SK-MEL-5 (cell line): ENCODE measurements at places on chromosomes 12 and 14.

- peak; percentile 72 for DNase-seq
Observed at GRCh38 chr14:46048127-46048526, 603.5 kb downstream of the RPL10L start.

- no peak for DNase-seq
Observed at GRCh38 chr12:80469681-80470080, 25.6 kb downstream of the PTPRQ start.

DNA sequence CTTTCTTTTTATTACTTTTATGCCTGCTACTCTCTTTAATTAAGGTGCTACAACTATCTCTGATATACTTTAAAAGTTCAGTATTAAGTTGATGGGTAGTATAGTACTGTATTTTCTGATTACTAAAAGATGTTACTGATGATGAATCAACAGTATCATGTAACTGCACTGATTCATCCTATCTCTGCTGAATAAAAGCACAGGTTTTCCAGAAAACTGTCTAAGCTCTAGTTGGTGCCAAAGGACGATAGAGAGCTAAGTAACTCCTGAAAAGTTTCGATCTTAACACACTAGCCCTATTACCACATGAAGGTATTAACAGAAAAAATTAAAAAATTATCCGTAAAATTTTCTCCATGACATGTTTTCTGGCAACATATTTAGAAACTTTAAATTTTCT lies 2.1 kb downstream of the SCAF11 start:
- DNase-seq: no peak

GRCh38 chr14:35254736-35255135 lies 37.4 kb upstream of the PSMA6 start:
- DNase-seq: no peak

GRCh38 chr14:73829526-73830431 lies 21.9 kb upstream of the PTGR2 start:
- DNase-seq: no peak

GRCh38 chr14:21264025-21264801 lies 5.0 kb downstream of the HNRNPC start:
- DNase-seq: peak; percentile 42

GRCh38 chr12:96223411-96224218 lies 29.4 kb downstream of the ELK3 start:
- DNase-seq: no peak

DNA sequence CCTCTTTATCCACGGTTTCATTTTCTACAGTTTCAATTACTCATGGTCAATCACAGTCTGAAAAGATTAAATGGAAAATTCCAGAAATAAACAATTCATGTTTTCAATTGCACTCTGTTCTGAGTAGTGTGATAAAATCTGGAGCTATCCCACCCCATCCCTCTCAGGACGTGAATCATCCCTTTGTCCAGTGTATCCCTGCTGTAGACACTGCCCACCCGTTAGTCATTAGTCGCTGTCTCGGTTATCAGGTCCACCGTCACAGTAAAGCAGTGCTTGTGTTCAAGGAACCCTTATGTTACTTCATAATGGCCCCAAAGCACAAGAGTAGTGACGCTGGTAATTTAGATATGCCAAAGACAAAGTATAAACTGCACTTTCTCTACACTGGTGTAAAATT lies 141.0 kb upstream of the LMNTD1 start:
- peak; percentile 86 for DNase-seq

- DNase-seq: no peak
Observed at GRCh38 chr12:104443008-104443407, 13.7 kb upstream of the CHST11 start.

DNA sequence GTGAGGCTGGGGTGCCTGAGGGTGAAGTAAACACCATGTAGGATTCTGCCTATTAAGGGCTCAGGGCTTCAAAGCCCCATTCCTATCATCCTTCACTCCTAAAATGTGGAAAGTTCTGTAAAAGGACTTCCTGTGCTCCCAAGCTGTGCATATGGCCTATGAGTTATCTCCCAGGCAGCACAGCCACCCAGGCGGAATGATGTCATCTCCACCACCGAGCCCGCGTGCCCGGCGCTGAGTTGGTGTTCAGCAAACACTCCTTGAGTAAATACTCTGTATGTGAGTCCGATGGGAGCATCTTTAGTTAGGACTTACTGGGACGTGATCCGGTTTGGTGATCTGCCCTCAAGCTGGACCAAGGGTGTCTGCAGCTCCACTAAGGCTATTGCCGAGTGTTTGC lies 437.3 kb downstream of the MED13L start:
- DNase-seq: no peak

GRCh38 chr12:94025068-94025467 lies 123.3 kb upstream of the PLXNC1 start:
- no peak for DNase-seq

- no peak for DNase-seq
Observed at GRCh38 chr12:22828066-22828465, 203.1 kb downstream of the ETNK1 start.
